ENCODE measurements at places on chromosomes 13 and 19.

DNA sequence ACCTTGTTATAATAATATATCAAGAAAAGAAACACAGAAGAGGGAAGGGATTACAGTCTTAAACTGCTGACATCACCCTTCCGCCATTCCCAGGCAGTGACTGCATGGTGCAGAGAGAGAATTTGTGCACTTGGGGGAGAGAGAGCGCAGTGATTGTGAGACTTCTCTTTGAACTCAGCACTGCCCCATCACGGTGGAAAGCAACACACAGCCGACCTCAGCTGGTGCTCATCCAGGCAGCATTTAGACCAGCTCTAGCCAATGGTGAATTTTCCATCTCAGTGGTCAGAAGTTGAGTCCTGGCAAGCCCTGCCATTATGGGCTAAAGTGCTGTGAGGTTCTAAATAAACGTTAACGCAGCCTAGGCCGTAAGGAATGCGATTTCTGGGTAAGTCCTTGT lies 1681.5 kb downstream of the EFNB2 start:
- no peak for DNase-seq

DNA sequence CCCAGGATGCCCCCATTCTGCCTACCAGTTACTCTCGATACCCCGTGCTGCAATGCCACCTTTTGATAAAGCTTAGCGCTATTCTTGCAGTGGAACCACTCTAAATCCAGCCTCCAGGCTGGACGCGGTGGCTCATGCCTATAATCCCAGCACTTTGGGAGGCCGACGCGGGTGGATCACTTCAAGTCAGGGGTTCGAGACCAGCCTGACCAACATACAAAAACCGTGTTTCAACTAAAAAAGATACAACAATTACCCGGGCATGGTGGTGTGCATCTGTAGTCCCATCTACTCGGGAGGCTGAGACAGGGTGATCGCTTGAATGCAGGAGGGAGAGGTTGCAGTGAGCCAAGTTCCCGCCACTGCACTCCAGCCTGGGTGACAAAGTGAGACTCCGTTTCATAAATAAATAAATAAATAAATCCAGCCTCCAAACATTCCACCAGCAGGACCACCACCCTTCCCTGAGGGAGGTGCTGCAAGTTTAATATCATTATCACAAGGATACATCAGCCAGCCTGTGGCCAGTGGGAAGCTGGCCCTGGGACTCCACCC lies 27.7 kb downstream of the CYP2B6 start:
- DNase-seq: no peak

DNA sequence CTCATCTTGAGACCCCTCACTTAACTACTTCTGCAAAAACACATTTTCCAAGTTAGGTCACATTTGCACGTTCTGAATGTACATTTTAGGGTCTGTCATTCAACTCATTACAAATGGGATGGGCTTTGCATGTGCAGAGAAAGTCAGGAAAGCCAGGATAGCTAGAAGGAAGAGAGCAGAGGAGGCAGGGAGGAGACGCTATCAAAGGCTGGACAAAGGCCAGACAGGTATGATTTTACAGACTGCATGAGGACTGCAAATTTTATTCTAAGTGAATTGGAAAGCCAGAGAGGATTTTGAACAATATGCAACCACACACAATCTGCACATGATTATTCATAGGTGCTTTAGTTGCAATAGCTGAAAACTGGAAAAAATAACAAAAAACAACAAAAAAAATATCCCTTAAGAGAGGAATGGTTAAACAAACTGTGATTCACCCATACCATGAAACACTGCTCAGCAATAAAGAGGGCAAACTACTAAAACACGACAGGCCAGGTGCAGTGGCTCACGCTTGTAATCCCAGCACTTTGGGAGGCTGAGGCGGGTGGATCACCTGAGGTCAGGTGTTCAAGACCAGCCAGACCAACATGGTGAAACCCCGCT lies 21.1 kb downstream of the SYDE1 start:
- DNase-seq: no peak

DNA sequence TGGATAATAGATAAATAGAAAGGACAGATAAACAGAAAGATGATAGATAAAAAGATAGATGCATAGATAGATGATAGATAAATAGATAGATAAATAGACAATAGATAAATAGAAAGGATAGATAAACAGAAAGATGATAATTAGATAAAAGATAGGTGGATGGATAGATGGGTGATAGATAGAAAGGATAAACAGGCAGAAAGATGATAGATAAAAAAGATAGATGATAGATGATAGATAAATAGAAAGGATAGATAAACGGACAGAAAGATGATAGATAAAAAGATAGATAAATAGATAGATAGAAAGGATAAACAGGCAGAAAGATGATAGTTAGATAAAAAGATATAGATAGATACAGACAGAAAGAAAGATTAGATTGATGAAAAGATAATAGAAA lies 92.3 kb upstream of the UQCRFS1 start:
- DNase-seq: no peak

GRCh38 chr19:33303791-33304345 lies 1.5 kb upstream of the CEBPA start:
- no peak for DNase-seq

DNA sequence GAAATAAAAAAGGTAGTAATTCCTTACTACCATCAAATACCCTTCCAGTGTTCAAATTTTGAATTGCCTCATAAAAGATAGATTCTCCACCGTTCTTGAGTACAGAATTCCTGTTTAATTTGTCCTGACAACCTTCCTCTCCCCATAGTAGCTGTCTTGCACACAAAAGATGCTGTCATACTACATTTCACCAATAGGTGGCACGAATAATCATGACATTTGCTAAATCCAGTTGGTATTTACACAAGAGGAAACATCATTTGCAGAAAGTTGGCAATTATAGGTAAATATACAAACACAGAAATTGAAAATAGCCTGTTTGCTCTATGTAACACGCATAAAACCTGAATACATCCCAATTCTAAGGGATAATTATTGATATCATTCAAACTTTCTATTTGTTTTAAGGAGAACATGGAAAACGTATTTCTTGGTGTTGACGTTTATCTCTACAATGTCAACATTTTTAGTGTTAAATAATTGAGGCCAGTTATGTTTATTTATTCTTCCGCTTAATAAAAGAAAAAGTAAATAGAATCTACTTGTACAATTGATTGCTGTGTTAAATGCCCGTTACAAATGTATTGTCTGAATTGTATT lies 58.3 kb upstream of the CLDN10 start:
- DNase-seq: peak; percentile 65

DNA sequence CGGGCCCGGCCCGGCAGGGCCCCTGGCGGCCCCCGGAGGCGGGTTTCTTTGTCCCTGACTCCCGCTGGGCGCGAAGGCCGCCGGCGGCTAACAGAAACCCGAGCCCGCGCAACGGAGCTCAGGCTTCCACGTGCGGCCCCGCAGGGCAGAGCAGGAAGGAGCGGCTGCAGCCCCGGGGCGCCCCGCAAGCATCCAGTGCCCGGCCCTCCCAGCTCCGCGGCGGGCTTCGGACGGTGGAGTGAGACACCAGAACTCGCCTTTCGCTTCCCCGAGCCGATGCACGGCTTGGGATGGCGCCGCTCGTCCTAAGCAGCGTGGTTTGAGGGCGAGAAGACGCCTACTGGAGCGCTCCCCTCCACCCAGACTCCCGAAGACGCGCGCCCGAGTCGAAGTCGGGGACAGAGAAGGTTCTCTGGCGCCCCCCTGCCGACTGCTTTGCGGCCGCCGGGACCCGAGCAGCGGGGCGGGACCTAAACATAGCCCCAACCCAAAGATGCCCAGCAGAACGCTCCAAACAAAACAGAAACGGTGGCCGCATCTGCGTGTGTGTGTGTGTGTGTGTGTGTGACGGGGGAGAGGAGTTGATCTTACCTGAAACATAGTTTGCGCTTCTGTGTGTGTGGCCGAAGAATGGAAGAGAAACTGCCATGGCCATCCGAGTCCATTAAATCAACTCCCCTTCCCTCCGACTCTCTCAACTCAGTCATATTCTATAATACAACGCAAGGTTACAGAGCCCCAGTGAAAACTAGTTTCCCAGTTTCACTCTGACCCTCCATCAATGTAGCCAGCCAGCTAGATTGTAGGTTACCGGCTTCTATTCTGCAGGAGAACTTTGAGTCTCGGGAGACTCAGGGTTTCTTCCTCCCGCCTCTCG lies 629 bp upstream of the FGF9 start:
- DNase-seq: peak; percentile 54

- DNase-seq: no peak
These were observed 30.4 kb upstream of the GRTP1 start for GRCh38 chr13:113394339-113394640.

DNA sequence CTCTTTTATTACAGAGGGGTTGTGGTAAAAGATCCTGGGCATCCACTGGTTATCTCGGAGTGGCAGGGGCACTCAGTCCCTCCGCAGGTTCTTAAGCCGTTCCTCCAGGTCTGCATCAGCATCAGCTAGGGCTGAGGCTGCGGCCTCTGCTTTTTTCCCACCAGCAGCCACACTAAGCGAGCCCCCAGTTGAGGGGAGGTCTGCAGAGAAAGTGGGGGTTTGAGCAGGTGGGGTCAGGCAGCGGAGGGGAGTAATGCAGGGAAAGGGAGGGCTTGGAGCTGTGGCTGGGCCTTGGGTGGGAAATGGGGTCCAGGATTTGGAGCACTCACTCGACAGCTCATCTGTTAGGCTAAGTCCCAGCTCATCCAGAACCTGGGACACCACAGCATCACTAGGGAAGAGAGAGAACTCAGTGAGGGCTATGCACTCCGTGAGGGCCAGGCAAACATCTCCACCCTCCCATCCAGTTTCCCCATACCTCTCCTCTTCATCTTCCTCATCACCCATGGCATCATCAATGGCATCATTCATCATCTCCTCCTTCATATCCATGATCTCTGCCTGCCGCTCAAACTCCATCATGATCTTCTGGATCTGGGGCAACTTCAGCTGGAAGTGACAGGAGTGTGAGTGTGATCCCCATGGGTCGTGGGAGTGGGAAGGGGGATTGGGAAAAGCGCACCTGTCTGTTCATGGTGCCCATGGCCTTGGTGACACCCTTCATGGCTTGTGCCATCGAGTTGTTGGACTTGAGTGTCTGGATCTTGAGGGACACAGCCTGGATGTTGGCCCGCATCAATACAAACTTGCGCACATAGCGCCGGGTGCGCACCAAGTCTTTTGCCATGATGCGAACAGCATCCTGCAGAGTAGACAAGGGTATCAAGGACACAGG lies 3.1 kb downstream of the CHMP2A start:
- DNase-seq: no peak

GRCh38 chr19:8254286-8255001 lies 45.3 kb downstream of the CERS4 start:
- no peak for DNase-seq

DNA sequence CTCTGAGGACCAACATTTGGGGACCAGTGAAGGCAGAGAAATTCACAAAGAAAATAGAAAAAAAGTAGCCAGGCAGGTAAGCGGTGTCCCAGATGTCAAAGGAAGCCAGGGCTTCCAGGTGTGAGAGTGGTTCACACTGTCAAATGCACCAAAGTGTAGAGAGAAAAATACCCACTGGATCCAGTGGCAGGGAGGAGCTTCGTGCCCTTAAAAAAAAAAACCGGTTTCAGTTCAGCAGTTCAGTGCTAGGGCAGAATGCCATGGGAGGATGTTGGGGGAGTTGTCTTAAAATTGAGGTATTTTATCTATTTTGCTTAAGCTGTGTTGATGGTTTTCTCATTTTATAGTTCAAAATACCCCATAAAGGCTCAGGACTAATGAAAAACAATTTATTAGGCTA lies 47.8 kb upstream of the C1QTNF9 start:
- no peak for DNase-seq

GRCh38 chr13:92054389-92054788 lies 656.0 kb downstream of the GPC5 start:
- DNase-seq: no peak

- DNase-seq: no peak
These were observed 55.2 kb upstream of the UQCRFS1 start for GRCh38 chr19:29268103-29268502.

GRCh38 chr19:35727053-35727955 lies 9.5 kb downstream of the KMT2B start:
- DNase-seq: no peak

GRCh38 chr19:53372196-53372595 lies 6.7 kb downstream of the ZNF525 start:
- DNase-seq: no peak

- peak; percentile 9 for DNase-seq
These were observed 17.8 kb downstream of the CPB2 start for GRCh38 chr13:46086985-46087384.

- DNase-seq: no peak
These were observed 13.8 kb upstream of the COG6 start for GRCh38 chr13:39641645-39642044.

- no peak for DNase-seq
These were observed 11.6 kb downstream of the MEX3D start for GRCh38 chr19:1556390-1557070.

- peak; percentile 97 for DNase-seq
These were observed 363.2 kb downstream of the SLITRK6 start for GRCh38 chr13:85436029-85436428.

DNA sequence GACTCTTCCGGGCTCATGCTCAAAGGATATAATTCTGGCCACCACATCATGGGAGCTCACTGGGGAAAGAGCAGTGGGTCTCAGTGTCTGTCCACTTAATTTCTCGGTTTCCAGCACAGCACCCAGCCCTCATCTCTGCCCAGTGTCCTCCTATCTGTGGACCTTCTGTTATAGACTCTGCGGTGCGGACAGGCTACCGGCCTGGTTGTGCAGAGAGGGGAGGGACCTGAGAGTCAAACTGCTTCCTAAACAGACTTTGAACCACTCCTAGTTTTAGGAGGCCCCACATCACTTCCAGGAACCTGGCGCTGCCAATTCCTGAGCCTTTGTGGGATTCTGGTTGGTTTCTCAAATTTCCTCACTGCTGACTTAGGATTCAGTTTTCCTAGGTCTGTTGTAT lies 59.8 kb upstream of the MED4 start:
- no peak for DNase-seq

- no peak for DNase-seq
These were observed 186.2 kb downstream of the EFNB2 start for GRCh38 chr13:106349080-106349931.
